ENCODE measurements at places on chromosomes 4 and X. TPM values are rescaled to one million over a fixed set of nuclear protein-coding genes. Genes with fewer than 3 reads are reported as not detected.

DNA sequence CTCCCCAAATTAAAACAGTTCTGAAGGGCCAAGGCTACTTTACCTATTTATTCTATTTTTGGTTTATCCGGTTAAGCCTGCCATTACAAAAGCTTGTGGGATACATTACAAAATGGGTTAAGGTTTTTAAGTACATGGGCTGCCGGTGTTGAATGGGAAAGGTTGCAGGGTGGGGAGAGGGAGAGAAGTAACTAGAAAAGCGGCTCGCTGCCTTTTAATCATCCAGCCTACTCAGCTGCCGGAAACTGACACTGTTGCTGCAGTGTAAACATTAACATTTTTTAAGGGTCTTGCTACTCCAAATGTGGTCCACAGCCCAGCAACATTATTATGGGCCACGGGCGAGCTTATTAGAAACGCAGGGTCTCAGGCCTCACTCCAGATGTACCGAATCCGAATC is 1.5 kb upstream of the IL1RAPL1 start:
- no peak for DNase-seq

GRCh38 chr4:87916626-87917025 is 58.9 kb upstream of the SPP1 start:
- no peak for DNase-seq

HSFX4 gene
- not detected for total RNA-seq

DNA sequence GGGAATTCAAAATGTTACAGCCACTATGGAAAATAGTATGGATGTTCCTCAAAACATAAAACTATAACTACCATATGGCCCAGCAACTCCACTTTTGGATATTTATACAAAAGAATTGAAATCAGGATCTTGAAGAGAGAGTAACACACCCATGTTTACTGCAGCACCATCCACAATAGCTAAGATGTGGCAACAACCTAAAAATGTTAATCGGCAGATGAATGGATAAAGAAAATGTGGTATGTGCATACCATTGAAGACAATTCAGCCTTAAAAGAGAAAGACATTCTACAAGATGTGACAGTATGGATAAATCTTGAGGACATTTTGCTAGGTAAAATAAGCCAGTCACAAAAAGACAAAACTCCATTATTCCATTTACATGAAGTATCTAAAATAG is 171.9 kb downstream of the DCHS2 start:
- DNase-seq, result no peak

DNA sequence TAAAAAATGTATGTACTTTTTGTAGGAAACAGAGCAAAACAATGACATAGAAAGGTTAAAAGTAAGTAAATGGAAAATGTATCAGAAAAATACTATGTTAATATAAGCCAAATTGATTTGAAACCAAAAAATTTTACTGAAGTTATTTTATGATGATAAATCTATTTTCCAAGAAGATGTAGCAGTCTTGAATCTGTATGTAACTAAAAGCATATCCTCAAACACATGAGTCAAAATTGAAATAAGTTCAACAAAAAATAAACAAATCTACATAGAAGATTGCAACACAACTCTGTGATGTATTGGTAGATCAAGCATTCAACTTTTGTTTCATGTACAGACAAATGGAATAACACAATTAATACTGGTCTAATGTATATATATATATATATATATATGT is 450.0 kb downstream of the SPRY1 start:
- DNase-seq, result no peak

SHROOM2 gene
- total RNA-seq, result not detected

GRCh38 chrX:1262369-1262768 is 6.2 kb upstream of the CSF2RA start:
- no peak for DNase-seq
